ENCODE measurements at places on chromosomes 12 and 14.

DNA sequence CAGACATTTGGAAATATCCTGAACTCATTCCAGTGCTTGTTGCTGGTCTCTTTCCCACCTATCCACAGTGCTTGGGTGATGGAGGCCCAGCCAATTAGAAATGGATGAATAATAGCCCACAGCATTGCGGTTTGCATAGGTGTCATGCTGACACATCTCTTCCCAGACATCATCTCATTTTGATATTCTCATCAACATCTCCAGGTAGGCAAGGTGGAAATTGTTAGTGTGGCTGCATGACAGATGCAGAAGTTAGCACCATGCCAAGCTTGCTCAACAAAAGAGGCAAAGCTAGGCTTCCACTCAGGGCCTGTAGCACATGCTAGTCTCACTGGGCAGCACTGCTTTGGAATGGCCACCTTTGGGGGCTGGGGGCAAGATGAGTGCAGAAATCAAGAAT lies 1118.9 kb downstream of the VRK1 start:
- no peak for DNase-seq

GRCh38 chr14:78029601-78030372 lies 140.4 kb upstream of the NRXN3 start:
- DNase-seq = no peak

DNA sequence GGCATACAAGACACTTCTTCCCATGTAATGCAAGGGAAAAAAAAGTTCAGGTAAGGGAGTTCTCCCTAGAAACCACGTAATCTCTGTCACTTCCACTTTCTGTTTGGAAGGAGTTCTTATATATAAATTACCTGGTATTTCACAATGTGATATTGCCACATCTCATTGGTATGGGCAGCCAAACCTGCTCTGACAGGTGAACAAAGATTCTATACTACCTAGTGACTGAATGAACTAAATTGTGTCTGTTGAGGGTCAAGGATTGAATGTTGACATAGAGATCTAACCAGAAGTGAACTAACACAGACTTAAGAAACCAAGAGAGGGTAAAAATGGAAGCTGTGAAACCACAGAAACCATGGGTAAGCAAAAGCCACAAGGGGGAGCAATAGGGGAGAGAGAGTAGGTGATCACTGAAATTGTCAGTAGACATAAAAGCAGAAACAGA lies 161.3 kb downstream of the RPL10L start:
- DNase-seq = no peak

DNA sequence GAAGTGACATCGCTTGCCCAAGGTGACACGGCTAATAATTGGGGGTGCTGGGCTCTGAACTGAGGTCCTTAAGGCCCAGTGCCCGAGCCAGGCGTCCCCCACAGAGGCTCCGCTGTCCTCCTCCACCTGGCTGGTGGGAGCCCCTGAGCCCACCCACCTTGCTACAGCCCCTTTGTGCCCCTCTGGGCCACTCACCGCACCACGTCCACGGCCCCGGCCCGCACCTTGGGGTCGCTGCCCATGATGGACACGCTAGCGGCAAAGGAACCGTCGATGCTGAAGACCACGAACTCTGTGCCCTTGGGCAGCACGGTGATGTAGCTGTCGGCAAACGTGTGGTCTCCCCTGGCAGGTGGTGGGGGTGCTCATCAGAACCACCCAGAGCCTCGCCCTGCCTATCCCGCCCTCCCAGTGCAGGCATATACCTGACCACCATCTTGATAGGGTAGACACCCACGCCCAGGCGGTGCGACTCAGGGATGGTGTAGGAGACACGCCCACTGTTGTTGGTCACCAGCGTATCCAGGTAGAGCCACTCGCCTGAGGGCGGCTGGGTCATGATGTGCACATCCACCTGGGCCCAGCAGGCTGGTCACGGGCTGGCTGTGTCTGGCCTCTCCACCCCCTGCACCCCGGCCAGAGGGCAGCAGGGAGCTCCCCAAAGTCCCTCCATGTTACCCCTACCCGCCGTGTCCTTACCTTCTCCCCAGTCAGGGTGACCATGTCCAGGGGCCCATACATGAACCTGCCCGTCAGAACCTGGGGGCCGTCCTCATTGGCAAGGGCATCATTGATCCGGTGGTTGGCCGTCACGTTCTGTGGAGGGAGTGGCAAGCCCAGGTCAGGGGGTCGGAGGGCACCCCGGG lies 6.8 kb downstream of the ARL6IP4 start:
- DNase-seq = no peak

GRCh38 chr14:56057071-56057741 lies 61.0 kb upstream of the PELI2 start:
- no peak for DNase-seq

- DNase-seq = no peak
These were observed 10.0 kb downstream of the MARK3 start for GRCh38 chr14:103395244-103395643.

GRCh38 chr14:104445832-104446381 lies 133.7 kb upstream of the C14orf180 start:
- DNase-seq = no peak

DNA sequence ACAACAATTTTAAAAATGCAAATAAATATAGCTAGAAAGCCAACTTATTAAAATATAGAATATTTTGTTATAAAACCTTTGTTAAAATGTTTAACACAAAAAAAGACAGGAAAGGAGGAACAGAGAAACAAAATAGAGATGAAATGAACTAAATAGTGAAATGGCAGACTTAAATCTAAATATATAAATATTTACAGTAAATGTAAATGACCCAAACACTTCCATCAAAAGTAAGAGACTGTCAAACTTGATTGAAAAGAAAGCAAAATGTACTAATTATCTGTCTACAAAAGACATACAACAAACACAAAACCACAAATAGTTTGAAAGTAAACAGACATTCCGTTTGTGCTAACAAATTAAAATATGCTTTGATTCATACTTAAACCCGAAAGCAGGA lies 41.7 kb downstream of the PLBD1 start:
- DNase-seq = no peak

- no peak for DNase-seq
These were observed 2.0 kb downstream of the PELI2 start for GRCh38 chr14:56120091-56120691.

GRCh38 chr12:94641283-94641682 lies 9.1 kb downstream of the TMCC3 start:
- DNase-seq = no peak

DNA sequence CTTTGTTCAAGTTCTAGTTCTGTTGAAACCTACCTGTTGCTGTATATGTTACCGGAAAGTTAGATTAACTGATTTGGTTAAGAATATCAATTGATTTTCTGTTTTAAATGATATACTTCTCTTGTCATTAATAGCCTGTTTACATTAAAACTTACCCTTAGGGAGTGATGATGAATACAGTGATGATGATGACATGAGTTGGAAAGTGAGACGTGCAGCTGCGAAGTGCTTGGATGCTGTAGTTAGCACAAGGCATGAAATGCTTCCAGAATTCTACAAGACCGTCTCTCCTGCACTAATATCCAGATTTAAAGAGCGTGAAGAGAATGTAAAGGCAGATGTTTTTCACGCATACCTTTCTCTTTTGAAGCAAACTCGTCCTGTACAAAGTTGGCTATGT lies 33.0 kb downstream of the CAND1 start:
- DNase-seq = no peak

- peak; percentile 65 for DNase-seq
These were observed 8.1 kb upstream of the RNF34 start for GRCh38 chr12:121391619-121392324.

GRCh38 chr14:92880851-92881250 lies 42.1 kb upstream of the CHGA start:
- peak; percentile 1 for DNase-seq

DNA sequence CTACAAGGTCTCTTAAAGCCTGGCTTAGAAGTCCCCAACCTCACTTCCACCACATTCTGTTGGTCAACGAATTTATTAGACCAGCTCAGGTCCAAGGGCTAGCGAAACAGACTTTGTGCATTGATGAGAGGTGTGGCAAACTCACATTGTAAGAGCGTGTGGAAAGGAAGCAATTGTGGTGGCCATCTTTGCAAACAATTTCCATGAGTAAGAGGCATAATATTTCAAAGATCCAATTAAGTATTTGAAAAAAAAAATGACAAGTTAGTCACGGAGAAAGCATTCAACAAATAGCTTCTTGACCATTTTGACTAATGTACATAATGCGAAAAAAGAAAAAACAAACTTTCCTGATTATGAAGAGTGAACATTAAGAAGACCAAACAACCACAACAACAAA lies 7.4 kb downstream of the NR1H4 start:
- no peak for DNase-seq

DNA sequence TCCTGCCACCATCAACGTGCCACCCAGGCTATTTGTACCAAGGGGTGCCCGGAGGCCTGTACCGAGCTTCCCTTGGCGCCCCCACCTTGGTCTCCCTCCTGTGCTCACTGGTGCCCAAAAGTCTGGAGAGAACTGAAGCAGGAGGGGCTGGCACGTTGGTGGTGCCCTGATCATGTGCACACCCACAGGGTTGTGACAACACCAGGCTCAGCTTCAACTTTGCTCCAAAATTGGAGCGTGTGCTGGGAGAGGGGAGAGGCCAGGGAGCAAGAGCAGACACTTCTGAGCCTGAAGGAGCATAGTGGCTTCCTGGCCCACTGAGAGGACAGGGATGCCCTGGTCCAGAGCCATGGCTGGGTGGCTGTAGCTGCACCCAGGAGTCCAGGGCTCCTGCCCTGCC lies 13.0 kb upstream of the LPCAT3 start:
- no peak for DNase-seq

GRCh38 chr12:92929983-92930382 lies 888 bp upstream of the EEA1 start:
- DNase-seq = no peak

DNA sequence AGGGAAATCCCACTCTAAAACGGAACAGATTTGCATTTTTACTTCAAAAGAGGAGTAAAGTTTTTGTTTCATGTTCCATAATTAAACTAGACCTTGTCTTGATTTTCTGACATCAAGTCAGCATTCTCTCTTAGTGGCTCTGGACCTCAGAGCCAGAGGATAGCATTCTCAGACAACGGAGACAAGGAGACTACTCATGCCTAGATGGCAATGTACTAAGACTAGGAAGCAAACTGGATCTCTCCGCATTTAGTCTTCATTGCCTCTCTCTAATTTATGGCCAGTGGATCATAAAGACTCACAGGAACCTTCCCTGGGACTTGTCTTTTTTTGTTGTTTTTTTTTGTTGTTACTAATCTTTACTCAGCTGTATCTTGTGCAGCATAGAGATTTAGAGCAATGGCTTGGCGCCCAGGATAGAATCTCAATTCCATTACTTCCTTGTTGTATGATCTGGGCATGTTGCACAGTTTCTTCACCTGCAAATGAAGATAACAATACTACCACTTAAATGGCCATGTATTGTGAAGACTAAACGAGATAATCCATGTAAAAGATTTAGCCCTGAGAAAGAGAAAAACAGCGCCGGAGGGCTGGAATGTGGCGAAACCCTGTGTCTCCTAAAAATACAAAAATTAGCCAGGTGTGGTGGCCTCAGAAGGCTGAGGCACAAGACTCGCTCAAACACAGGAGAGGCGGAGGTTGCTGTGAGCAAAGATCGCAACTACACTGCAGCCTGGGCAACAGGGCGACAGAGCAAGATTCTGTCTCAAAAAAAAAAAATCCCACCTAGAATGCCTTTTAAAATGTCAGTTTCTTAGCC lies 4.0 kb upstream of the GEMIN2 start:
- no peak for DNase-seq

GRCh38 chr14:76761136-76761959 lies at the start of gene VASH1:
Gene VASH1 (plus strand): TSS chr14:76761468. CDS start chr14:76762822, 1,354 bp downstream.
- DNase-seq = peak; percentile 36

DNA sequence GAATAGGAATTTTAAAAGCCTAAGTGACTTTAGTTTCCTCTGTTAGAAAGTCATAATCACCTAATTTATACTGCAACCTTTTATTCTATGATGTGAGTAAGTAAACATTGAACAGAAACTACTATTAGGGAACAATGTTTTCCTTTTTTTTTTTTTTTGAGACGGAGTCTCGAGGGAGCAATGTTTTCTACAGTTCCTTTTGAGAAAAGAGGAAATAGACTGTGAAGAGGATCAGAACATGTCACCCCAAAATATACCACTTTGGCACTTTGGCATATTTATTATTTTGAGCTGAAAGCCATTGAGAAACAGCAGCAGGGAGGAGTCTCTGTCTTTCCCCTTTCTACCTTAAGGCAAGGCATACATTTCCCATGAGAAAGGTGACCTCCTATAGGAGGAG lies 162.7 kb upstream of the CNOT2 start:
- no peak for DNase-seq

DNA sequence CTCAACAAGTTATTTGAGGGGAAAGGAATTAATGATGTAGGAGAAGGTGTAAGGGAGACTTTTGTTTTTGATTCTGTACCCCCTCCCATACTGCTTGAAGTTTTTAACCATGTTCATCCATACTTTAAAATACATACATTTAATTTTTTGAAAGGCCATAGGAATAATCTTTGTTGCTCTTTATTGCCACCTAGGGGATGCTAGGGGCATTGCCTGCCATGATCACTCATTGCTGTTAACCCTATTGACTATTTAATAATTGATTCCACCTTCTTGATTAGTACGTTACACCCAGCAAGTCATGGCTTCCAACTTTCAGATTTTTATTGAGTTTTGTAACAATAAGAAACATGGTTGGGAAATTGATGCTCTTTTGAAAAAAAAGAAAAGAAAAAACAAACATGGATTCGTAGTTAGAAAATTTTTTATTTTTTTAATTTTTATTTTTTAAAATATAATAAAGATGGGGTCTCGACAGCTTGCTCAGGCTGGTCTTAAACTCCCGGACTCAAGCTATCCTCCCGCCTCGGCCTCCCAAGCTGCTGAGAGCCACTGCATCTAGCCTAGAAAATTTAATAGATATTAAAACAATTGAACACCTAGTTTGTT lies 8.5 kb upstream of the PRKAB1 start:
- DNase-seq = no peak

DNA sequence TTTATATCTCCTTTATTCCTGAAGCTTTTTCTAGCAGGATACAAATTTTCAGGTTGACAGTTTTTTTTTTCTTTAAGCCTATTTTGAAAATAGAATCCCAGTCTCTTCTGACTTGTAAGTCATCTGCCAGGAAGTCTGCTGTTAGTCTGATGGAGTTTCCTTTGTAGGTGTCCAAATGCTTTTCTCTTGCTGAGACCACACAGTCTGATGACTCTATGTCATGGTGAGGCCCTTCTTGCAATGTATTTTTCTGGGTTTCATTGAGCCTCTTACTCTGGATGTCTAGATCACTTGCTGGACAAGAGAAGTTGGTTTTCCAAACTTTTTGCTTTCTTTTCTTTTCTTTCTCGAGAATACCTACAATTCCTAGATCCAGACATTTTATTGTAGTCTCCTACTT lies 30.6 kb downstream of the USP15 start:
- DNase-seq = no peak

Measured in fibroblast of skin of left quadriceps (primary cell).